ENCODE measurements at places on chromosomes 6 and 20.

- no peak for DNase-seq
Observed at GRCh38 chr20:20493701-20494100, 125.8 kb downstream of the INSM1 start.

- DNase-seq = no peak
Observed at GRCh38 chr20:35559042-35559693, 17.3 kb downstream of the ERGIC3 start.

DNA sequence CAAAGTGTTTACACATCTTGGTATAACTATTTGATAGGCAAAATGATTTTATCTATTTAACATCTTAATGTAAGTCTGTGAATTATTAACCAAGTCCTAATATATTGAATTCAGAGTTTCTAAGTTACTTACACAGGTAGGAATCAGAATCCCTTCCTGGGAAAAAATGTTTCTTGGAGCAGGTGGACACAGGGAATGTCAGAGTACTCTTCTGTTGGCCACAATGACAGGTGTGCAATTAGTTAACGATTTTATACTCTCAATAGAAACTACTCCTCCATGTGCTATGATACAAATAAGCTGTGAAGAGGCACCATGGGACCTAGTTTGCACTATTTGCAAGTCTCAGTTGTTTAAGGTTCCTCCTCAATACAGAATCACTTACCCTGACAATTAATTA, 821 bp upstream of the TAAR5 start:
- no peak for DNase-seq

- DNase-seq = no peak
Observed at GRCh38 chr20:47971058-47971791, 185.9 kb upstream of the SULF2 start.

DNA sequence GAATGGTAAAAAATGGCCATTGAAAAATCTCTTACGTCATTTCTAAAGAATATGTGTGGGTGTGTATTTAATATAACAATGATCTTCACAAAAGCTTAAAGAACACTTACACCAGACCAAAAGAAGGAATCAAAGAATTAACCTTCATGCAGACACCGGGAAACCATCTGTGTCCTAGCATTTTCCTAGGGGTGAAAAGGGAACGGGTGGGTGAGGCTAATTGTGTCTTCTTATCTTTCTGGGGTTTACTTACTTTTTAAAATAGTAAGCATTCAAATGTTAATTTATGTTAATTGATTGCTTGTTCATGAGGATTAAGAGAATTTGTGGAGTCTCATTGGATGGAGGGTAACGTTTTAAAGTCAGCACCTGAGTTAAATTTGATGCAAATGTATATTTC, 47.5 kb downstream of the BMP2 start:
- no peak for DNase-seq
